Muscle of back (tissue), 13 donors: ENCODE measurements at places on chromosomes 13 and 19.
A peak's percentile ranks its signal among the peaks of the same experiment; 100 is the strongest.

DNA sequence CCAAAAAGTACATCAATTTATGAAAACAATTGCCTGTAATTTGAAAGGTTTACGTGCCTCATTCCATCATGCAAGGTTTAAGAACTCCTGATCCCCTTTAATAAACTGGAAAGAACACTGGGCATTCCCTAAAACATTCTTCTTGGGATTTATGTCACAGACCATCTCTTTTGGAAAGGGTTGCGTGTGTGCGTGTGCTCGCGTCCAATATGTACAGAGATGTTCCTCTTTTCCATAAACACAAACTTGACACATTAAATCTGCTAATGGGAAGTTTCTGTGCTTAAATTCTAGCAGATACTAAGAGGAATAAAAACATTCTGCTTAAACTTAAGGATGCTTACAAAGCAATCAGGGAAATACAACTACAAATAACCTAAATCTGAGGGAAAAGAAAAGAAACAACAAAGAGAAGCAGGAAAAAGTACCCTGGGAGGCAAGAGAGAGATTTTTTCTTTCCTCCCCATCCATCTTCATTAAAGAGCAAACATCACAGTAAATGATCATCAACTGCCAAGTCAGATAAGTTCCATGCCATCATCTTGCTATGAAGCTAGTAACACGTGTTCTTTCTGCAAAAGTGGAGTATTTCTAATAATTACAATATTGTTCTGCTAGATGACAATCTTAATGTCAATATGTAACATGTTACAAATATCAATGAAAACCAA, 83.7 kb downstream of the STK24 start:
- no peak for DNase-seq

DNA sequence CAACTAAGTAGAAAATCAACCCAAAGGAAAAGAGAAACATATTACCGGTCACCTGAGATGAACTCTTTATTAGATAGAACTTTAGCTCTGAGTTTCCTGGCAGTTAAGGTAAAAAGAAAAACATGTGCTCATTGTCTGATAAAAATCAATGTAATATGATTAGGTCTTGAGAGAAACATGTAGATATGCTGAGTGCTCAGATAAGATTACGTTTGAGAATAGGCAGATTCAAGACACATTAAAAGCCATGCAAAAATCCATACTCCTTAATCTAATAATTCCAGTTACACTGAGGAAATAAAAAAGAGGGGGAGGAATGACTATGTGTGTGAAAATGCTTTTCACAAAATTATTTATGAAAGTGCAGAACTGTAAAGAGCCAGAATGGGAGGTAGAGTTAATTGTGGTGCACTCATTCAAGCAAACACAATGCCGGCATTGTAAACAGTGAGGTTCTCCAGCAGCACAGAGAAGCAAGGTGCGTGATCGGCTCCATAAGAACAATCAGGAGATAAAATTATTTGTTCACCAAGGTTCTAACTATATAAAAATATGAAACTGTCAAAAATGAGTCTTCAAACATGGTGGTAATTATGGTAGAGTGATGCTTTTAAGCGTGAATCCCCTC, 88.8 kb downstream of the MBNL2 start:
- no peak for DNase-seq

DNA sequence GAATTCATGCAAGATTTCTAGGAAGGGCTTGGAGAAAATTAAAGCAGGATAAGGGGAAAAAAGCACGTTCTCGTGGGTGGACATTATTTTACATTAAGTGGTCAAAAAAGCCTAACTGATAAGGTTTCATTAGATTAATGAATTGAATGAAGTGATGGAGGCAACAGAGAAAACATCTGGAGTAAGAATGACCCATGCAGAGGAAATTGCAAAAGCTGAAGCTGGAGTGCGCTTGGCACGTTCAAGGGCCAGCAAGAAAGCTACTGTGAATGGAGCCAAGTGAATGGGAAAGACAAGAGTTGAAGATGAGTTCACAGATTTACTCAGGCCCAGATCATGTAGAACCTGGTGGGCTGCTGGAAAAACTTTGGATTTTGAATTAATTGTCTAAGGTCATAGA, 777.9 kb downstream of the DACH1 start:
- peak; percentile 80 for DNase-seq

DNA sequence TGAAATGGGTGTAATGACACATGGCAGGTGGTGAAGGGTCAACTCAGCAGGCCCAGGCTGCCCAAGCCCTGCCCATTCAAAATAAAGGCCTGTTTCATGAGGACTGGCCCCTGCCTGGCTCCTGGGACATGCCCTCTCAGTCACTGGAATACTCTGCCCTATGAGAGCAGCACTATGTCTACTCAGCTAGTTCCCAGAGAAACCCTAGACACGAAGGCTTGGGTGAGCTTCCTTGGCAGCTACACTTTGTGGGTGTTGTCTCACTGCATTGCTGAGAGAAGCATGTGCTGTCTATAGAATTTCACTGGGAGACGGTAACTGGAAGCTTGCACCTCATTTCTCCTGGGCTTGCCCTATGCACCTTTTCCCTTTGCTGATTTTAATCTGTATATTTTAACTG, 752.8 kb downstream of the LIG4 start:
- DNase-seq, result no peak

GRCh38 chr19:58519087-58519354, 589 bp downstream of the ZBTB45 start:
- peak; percentile 77 for DNase-seq

DNA sequence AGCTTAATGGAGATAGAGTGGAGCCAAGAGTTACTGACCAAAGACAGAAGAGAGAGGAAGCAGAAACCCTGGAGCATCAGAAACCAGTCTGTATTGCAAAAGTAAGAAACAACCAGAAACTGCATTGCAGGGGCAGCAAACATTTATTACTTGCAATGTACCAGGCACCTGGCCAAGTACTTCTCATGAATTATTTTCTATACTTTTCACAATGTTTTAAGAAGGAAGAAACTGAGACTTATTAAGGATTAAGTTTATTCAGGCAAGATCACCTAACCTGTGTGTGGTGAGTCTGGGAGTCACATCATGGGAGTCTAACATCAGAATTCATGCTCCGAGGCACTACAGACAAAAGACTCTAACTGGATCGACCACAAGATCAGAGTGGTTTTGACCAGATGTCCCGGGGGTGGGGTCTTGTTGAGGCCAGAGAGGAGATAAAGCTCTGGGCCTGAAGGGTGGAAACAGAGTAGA, 47.4 kb downstream of the TNFRSF19 start:
- peak; percentile 30 for DNase-seq

DNA sequence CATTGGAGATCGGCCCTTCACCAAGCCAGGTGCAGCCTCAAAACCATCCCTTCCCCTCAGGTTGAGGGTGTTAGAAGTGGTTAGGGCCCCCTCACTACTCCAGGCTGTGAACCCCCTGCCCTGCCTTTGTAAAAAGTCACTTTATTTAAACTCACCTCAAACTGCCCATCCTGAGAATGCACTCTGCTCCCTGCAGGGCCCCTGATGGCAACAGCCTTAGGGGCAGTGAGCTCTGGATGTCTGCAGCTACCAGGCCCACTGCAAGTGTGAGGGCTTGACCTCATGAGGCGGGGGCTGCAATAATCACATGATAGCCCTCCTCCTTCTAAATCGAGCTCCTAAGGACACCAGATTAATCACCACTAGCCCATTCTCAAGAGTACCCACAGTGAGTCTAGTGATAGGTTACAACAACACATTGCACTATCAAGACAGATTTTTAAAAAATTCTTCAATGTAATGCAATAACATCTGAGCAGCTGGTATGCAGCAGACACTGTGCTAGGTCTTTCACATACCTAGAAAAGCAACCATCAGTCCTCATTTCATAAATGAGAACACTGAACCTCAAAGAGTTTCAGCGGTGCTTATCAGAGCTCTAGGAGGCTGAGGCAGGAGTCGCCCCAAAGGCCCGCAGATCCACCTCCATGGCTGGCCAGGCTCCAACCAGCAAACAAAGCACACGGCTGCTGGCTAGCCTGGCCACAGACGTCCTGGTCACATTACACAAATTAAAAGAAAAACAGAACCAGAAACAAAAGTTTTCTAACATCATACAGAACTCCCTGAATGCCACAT, 26.0 kb downstream of the SLC7A1 start:
- no peak for DNase-seq

- no peak for DNase-seq
Observed at GRCh38 chr19:44927746-44928145, 13.3 kb downstream of the APOC1 start.

DNA sequence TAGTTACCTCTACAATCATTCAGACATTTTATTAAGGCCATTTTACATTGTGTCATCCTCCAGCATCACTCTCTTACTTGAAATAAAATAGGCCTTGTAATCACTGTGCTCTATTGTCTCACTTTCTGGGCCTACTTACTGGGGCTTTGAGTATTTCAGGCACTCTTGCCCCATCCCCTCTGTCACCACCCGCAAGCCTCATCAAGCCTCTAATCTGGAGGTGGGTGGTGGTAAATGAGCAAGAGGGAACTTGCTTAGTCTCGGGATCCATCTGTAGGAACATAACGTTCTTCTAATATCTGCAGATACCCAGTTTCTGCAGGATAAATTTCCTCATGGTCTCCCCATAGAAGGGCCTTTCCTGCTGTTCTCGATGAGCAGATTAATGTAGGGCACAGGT, 19.4 kb upstream of the GPR18 start:
- DNase-seq, result no peak

DNA sequence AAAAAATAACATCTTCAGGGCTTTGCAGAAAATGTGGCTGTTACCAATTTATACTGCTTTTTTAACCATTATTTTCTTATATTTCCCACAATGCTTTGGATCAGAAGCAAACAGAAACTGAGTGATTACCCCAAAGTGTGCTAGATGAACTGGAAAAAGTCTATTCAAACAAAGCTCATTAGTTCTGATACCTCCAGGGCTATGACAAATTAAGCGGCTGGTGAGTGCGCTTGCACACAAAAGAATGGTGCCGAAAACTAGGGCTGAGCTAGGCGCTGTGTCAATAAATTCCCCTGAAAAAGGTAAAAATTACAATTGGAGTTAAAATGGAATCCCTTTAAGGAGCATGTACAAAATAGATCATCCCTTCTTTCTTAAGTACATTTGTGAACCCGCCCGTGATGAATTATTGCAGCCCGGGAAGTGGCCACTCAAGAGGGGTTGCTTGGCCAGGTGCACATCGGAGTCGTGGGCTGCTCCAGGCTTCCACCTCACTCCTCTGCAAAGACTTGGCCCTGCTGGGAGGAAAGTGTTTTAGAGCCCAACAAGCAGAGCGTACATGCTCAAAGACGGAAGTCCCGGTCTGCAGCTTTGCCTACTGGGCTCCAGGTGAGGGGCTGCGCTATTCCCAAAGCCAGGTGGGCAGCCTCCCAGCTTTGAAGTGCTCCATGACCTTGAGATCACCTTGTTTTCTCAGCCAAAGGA, 164.0 kb upstream of the ZNF507 start:
- DNase-seq, result no peak

DNA sequence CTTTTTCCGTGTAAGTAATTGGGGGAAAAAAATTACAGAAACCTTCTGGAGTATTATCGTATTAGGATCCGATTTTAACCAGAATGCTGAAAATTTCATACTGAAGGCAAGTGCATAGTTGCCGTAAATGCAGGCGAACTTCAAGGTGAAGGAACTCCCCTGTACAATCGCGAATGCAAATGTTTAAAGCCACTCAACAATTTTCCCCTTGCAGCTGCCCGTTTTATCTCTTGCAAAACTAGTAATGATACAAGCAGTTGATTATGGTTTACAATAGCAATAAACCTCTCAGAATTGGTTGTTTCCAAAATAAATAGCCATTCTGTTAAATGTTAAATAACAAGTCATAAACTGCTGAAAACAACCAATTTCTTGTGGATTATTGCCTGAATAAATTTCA, 105.7 kb downstream of the DNAJC15 start:
- no peak for DNase-seq

DNA sequence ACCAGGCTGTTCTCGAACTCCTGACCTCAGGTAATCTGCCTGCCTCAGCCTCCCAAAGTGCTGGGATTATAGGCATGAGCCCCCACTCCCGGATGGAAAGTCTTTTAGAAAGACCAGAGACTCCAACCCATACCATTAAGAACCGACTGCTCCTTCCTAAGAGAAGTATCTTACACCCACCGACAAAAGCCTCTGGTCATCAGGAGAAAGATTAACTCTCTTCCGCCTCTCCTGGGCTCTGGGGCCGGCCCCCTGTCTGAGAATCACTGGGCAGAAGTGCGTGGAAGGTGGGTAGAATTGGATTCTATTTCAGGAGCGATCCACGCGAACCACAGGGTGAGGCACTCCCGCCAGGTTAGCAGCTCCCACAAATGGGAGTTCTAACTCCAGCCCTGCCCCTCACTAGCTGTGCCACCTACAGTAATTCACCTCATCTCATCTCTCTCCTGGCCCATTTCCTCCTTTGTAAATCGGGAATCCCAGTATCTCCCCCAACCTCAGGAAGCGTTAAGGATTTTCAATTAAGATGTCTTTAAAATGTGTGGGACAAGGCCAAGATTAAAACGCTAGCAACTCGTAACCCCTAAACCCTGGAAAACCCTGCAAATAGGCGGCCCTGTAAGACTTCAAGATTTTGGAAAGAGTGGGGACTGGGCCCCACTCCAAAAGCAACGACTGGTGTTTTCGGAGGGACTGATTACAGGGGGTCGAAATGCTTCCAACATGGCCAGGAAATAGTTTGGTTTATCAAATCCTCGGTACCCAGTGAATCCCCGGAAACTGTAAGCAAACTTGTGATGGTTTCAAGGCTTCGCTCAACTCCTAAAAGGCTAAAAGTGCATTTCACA, 1.3 kb downstream of the HNRNPL start:
- no peak for DNase-seq

DNA sequence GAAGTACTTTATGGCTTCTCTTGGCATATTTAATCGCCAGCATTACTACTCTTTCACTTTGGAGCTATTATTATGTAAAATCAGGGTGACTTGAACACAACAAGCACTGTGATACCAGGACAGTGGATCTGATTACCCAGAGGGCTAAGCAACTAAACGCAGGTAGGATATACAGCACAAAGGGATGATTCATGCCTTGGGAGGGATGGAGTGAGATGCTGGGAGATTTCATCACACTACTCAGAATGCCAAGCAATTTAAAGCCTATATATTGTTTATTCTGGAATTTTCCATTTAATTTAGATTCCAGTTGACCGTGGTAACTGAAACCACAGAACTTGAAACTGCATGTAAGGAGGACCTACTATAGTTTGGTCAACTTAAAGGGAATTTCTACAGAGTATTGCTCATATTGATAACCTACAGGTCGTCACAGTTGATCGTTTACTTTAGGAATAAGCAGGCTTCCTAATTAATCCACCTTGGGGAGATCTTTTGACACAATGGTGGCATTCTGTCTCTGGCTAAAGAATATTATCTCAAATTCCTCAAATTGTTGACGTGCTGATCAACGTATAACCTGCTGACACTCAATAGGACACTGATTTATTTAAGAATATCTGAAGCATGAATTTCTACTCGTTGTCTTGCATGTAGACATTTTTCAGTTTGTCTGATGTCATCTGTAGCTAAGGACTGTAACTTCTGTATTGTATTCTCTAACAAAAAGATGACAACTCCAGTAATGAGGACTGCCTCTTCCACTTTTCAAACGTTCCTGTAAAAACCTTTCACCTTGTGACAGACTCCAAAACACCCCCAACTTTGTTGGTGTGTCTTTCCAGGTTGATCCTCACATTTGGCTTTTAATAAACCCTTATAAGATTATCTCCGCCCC, 254.2 kb downstream of the GPC5 start:
- no peak for DNase-seq

GRCh38 chr19:45211751-45212381, 33.3 kb downstream of the BLOC1S3 start:
- peak; percentile 20 for DNase-seq

GRCh38 chr13:32905864-32906180, 110.4 kb upstream of the KL start:
- DNase-seq, result peak; percentile 89

GRCh38 chr13:99193152-99193551, 7.5 kb upstream of the UBAC2 start:
- DNase-seq, result no peak
